ENCODE measurements at places on chromosomes 11 and 22. TPM values are rescaled to one million over a fixed set of nuclear protein-coding genes. Genes with fewer than 3 reads are reported as not detected.

Gene NFAM1
- total RNA-seq: 2.1 TPM

DNA sequence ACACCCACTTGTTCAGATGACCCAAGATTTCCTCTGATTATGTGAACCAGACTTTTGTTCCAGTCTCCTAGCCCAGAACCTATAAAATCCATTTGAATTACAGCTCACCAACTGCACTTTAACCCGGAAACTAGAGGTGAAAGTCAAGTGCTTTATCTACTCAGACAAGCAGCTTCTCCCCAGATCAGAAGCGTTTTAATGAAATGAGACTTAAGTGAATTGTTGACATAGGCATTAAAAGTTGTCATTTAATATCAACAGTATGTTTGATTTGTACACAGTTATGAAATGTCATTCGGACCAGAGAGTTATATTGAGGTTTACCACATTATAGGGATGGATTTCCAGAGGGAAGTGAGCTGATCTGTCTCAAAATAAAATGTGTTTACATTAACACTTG lies 52.0 kb downstream of the CADM1 start:
- H3K4me1 ChIP-seq: peaks cover 26% of the 10 kb centered on the region
- H3K27ac ChIP-seq: no peak overlapping the region
- no peak overlapping the region for H3K4me3 ChIP-seq
- no peaks in the 10 kb centered on the region for H3K27me3 ChIP-seq
- no peaks in the 10 kb centered on the region for H3K36me3 ChIP-seq

- H3K27me3 ChIP-seq: peaks cover 20% of the 10 kb centered on the region
- DNase-seq: peak; percentile 82
- peaks cover 9% of the 10 kb centered on the region for H3K36me3 ChIP-seq
- peak overlapping the region; percentile 63 for H3K4me3 ChIP-seq
- peaks cover 10% of the 10 kb centered on the region for H3K4me1 ChIP-seq
- peak overlapping the region; percentile 80 for H3K27ac ChIP-seq
Observed at GRCh38 chr22:50526108-50526833, 873 bp upstream of the SCO2 start.

Gene GP1BB
- 89.4 TPM for total RNA-seq

DNA sequence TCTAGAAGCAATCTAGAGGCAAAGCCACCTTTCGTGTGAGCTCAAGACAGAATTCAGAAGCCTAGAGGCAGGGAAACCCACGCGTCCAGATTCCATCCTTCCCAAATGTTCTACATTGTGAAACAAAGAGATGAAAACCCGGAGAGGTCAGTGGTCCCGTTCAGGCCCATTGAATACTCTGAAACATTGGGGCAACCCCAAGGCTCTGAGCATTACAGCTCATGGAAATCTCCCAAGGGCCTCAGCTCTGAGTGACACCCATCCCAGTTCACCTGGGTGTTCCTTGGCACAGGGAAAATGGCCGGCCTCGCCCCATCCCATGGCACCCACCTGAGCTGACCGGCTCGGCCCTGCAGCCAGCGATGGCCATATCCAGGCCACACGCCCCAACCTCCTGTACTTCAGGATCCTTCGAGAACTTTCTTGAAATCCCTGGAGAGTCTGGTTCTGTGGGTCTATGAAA lies 128.6 kb upstream of the FGF3 start:
- H3K27ac ChIP-seq: no peak overlapping the region
- H3K4me3 ChIP-seq: no peak overlapping the region
- no peaks in the 10 kb centered on the region for H3K36me3 ChIP-seq
- no peak for DNase-seq
- no peaks in the 10 kb centered on the region for H3K4me1 ChIP-seq

DNA sequence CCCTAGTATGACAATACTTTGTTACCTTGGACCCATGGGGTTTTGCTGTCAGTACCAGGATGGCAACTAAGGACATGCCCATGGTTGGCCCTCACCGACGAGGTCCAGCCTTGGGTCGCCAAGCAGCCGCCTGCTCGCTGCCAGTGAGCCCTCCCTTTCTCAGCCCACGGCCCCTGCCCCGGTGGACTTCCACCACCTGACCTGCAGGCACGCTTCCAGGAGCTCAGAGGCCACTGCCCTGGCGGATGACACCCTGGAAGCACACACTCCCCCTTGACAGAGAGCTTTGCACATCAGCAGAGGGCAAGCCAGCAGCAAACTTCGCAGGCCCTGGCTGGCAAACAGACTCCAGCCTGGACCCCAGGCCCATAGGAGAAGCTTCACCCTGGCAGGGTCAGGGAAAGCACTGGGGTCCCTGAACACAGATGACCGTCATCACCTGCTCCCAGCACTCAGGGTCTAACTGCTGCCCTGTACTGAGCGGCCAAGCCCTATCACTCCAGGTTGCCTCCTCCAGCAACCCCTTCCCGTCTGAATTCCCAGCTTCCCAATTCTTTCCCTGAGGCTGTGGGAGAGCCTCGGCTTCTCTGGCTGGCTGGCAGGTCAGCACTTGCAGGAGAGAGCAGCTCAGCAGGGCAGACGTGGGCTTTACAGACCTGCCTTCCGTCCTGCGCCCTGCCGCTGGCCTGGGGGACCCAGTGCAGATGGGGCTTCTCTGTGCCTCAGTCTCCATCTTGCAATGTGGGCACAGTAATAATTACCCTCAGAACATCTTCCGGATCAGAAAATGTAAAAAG lies 2.7 kb upstream of the PPARA start:
- peaks cover 9% of the 10 kb centered on the region for H3K4me1 ChIP-seq
- H3K27ac ChIP-seq: no peak overlapping the region
- peaks cover 8% of the 10 kb centered on the region for H3K27me3 ChIP-seq
- DNase-seq: no peak

GRCh38 chr11:28545536-28545935 lies 437.3 kb downstream of the METTL15 start:
- H3K27ac ChIP-seq: no peak overlapping the region
- H3K36me3 ChIP-seq: no peaks in the 10 kb centered on the region
- H3K4me3 ChIP-seq: no peak overlapping the region
- no peaks in the 10 kb centered on the region for H3K4me1 ChIP-seq

DNA sequence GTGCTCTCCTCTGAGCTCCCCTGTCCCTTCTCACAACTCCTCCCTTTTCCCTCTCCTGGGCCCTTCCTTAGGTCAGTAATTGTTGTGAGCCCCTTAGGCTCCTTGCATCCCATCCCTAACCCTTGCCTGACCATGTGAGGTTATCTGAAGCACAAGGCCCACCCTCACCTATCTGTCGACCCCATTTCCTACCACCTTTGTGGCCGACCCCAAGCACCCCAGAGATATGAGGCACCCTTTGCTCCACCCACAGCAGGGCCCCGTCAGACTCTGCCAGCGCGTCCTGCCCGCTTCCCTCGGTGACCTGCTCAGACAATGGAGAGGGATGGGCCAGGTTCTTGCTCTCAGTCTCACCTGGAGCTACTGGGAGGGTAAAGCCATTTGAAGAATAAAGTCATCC lies 1.3 kb downstream of the GNG3 start:
- H3K27me3 ChIP-seq: no peaks in the 10 kb centered on the region
- peaks cover 25% of the 10 kb centered on the region for H3K4me1 ChIP-seq
- peak overlapping the region; percentile 99 for H3K27ac ChIP-seq
- no peak for DNase-seq
- peaks cover 20% of the 10 kb centered on the region for H3K36me3 ChIP-seq

- H3K4me1 ChIP-seq: peaks cover 6% of the 10 kb centered on the region
- no peak for DNase-seq
- no peaks in the 10 kb centered on the region for H3K27me3 ChIP-seq
- no peak overlapping the region for H3K4me3 ChIP-seq
- H3K36me3 ChIP-seq: no peaks in the 10 kb centered on the region
Observed at GRCh38 chr11:130085671-130086290, 16.1 kb downstream of the APLP2 start.

GRCh38 chr11:61949169-61950034 lies 749 bp upstream of the BEST1 start:
- H3K27me3 ChIP-seq: no peaks in the 10 kb centered on the region
- H3K4me1 ChIP-seq: no peaks in the 10 kb centered on the region
- DNase-seq: peak; percentile 48
- H3K36me3 ChIP-seq: no peaks in the 10 kb centered on the region
- H3K4me3 ChIP-seq: no peak overlapping the region

Measured in cardiac muscle cell (in vitro differentiated cells and primary cell).